Epithelial cell of proximal tubule (primary cell): ENCODE measurements at places on chromosomes 6 and 20.

DNA sequence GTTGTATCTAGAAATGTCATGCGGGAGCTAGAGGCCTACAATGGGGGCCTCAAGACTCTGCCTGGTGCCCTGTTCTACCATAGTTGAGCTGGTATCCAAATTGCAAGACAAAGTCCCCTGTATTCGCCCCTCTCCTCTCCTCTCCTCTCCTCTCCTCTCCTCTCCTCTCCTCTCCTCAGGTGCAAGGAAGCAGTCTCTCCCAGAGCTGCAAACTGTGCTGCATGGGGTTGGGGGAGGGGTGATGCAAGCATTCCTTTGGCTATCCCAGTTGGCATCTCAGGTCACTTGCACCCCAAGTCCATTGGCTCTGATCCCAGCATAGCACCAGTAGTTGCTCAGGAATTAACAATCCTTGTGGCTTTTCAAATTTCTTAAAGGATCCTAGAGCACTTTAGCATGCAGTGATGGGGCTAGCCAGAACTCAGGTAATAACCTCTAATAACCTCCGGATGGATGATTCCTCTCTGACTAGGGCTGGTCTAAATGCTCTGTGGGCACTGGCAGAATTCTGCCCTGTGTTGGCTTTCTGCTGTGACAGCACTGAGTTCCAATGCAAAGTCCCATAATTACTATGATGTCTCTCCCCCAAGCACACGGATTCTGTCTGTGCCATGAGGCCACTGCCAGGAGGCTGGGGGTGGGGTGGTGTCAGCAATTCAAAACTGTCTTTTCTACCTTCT, 35.3 kb downstream of the TAF11 start:
- no peak for DNase-seq

GRCh38 chr20:24911461-24911860, 37.6 kb upstream of the CST7 start:
- no peak for DNase-seq

GRCh38 chr20:38072898-38073297, 39.4 kb downstream of the RPRD1B start:
- no peak for DNase-seq

- DNase-seq, result no peak
Observed at GRCh38 chr6:166308033-166308768, at the start of gene PRR18. TSS of gene PRR18 (minus strand) at chr6:166308392. CDS start at chr6:166308142, 250 bp downstream.

- DNase-seq, result no peak
Observed at GRCh38 chr6:1229808-1230207, 82.1 kb upstream of the FOXQ1 start.

DNA sequence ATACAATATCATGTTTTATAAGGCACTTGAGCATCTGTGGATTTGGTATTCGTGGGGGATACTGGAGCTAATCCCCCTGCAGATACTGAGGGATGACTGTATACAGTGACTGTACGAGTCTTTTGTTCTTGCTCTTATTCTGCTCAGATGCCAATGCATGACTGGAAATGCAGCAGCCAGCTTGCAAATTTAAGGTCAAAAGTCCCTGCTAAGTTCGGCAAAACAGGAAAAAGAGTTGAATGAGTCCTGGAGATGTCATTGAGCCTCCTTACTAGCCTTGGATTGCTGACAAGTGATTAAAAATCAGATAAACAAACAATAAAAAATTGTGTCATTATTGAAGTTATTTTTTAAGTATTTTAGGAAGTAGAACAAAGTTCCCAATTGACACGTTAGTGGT, 599.3 kb upstream of the IMPG1 start:
- DNase-seq, result no peak

GRCh38 chr6:30447237-30447636, 42.1 kb upstream of the HLA-E start:
- no peak for DNase-seq

GRCh38 chr6:51578994-51579393, 508.4 kb downstream of the PKHD1 start:
- DNase-seq, result no peak

DNA sequence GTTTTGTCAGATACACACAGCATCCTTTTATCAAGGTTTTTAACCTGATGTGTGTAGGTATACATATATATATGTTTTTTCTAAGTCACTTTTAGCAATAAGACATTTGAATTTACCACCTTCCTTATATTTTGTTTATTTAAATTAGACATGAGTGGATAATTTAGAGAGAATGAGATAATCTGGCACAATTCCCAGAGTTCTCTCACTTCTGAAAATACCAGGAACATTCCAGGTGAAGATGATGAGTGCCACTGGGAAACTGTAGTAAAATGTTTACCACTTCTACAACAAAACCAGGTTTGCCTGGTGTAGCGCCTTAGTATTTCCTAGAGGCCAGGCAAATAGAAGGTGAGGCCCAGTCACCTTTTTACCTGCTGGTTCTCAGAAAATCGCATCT, 189.5 kb downstream of the TMEM242 start:
- no peak for DNase-seq

DNA sequence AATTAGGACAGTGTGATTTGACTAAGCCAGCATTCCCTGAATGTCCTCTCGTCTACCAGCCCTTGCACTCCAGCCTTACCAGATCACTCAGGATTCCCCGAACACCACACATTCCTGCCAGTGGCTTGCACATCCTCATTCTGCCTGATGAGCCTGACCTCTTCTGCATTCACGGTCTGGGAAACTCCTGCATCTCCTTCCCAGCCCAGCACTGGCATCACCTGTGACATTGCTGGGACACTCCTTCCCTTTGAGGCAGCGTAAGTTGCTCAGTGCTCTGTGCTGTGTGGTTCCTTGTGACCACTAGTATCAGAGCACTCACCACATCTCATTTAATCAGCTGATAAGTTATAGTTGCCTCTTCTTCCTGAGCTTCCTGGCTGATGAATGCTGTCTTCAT, 17.3 kb downstream of the NCOA7 start:
- DNase-seq, result no peak

GRCh38 chr20:34570859-34571306, 12.4 kb downstream of the MAP1LC3A start:
- no peak for DNase-seq

DNA sequence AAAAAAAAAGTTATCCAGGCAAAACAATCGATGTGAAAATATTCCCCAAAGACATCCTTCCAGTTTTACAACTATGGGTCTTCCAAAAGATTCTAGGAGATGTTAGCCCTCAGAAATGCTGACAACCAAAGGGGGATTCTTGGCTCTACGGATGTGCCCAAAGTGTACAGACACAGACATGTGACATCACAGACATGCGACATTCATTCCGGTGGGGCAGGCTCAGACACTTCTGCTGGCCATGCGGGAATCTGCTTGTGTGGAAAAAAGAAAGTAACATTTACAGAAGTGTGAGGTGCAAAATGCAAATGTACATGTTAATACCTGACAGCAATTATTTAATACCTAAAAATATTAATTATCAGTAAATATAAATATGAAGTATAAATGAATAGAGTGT, 268.6 kb downstream of the FOXC1 start:
- no peak for DNase-seq

DNA sequence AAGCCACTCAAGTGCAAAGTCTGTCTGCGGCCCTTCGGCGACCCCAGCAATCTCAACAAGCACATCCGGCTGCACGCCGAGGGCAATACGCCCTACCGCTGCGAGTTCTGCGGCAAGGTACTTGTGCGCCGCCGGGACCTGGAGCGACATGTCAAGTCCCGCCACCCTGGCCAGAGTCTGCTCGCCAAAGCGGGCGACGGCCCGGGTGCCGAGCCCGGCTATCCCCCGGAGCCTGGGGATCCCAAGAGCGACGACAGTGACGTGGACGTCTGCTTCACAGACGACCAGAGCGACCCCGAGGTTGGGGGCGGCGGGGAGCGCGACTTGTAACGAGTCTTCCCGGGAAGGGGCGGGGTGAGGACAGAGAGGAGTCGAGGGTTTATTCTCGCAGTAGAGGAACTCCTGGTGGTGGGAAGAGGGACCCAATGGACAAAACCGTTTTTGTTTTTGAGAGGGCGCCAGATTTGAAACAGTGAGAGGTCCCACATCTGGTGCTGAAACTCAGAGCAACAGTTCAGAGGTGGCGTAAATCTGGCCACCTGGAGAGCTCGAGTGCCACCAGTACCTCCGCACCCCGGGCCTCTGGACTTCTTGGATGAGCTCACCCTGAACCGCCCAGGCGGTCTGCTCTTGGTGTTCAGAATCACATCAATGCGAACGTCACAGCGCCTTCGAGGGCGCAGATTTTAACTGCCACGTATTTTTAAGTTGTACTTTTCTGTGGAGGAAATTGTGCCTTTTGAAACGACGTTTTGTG, 8.0 kb downstream of the PRDM13 start:
- DNase-seq, result no peak

DNA sequence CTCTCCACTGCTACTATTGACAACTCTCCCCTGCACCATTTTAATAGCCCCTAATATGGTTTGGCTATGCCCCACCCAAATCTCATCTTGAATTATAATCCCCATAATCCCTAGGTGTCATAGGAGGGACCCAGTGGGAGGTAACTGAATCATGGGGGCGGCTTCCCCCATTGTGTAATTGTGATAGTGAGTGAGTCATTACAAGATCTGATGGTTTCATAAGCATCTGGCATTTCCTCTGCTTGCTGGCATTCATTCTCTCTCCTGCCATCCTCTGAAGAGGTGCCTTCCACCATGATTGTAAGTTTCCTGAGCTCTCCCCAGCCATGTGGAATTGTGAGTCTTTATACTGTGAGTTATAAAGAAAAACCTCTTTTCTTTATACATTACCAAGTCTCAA, 74.1 kb upstream of the TCF21 start:
- DNase-seq, result peak; percentile 29

DNA sequence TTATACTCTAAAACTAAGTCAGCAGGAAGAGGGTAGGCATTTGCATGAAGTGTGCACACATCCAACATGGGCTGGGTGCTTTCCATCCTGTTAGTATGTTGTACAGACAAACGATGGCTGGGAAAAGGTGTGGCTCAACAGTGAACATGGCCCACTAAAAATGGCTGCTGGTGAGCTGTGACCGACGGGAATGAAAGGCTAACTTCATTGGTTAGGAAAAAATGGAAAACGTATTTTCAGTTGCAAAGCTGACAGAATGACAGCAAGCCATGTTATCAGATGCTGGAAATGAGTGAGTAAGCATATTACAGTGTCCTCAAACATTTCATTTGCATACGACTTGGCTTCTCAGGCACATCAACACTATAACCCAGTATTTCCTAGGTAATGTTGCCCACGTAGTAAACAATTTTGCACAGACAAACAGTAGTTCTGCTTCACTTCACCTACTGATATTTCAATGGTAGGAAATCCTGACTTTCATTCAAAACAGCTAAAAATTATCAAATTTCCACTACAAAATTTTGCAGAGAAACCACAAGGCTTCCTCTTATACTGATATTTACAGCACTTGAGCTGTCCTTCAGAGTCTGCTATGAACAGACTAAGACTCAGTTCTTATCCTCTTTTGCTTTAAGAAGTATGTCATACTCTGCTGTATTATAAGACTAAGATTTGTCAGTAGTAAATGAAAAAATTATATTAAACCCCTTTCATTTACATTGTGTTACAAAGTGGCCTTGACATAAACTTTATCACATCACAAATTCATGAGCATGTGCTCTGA, 98.9 kb downstream of the IRF4 start:
- no peak for DNase-seq

- no peak for DNase-seq
Observed at GRCh38 chr20:51542033-51542570, 417 bp downstream of the NFATC2 start.

DNA sequence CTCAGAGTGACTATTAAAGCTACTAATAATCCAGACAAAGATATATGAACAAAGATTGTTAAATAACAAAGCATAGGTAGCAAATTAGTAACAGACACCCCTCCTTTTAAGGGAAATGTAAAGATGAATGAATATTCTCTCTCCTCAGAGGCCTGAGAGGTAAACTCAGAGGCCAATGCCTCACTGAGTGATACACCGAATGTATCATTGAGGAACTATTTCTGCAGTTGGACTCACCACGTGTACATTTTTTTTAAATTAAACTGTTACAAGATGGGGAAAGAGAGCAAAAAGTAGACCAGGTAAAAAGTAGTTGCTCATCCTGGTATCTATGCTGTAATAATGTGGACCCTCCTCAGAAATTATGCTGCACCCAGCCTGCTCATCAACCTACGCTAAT, 72.3 kb upstream of the IPCEF1 start:
- DNase-seq, result no peak

DNA sequence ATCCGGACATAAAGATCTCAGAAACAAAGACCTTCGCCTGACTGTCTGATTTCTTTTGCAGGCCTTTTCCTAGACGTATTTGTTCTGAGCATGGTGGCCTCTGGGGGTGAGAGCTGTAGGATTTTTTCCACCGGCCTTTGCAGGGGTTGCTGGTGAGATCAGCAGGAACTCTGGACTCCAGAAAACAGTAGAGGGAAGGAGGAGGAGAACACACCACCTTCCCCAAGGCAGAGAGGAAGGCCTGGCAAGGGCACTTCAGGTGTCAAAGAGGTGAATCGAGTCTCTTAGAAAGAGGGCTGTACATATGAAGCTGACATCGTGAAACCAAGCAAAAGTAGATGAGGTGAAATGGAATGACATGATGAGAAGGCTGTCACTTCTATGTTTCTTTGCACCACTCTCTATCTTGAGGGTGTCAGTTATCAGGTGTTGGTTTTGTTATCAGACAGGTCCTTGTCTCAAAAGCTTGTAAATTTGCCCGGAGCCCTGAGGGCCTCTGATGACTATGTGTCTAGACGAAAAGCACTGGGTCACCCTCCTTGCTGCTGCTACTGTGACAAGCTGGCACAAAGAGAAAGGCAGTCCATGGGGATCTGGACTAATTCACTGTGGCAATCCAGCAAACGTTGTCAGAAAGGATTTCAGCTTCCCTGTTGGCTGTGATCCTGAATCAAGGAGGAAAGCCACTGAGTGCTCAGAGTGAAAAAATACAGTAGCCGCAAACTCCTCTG, 91.3 kb upstream of the MAP3K7 start:
- DNase-seq, result no peak

GRCh38 chr6:16903470-16903869, 142.2 kb upstream of the ATXN1 start:
- no peak for DNase-seq

GRCh38 chr6:154931711-154932424, 63.2 kb upstream of the TIAM2 start:
- peak; percentile 4 for DNase-seq

DNA sequence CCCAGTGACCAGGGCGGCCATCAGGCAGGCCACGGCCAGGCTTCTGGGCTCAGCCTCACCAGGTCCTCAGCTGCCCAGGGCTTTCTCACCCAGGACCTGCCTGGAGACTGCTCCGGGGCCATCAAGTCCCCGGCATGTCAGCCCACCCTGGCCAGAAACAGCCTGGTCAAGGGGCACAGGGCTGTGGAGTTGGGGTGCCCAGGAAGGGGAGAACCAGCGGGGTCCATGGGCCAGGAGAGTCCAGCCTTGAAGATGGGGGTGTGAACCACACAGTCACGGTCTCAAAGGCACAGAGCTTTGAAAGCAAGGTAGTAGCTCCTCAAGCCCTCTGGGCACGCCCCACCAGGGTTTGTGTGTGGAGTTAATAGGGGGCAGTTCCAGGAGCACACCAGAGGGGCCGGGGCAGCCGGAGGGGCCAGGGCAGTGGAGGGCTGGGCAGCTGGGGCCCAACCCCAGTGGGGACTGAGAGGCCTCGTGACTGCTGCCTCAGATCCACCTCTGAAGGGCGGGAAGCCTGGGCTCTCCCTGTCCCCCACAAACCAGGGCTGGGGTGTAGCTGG, 48.0 kb upstream of the BHLHE23 start:
- DNase-seq, result no peak

GRCh38 chr20:54525916-54526590, 50.7 kb downstream of the DOK5 start:
- DNase-seq, result no peak

GRCh38 chr6:31739639-31740396, at the start of gene MSH5:
TSS of gene MSH5 (plus strand) at chr6:31740005. CDS start at chr6:31740467, 462 bp downstream.
- peak; percentile 91 for DNase-seq

GRCh38 chr6:46632053-46632452, 20.6 kb downstream of the CYP39A1 start:
- no peak for DNase-seq

GRCh38 chr6:134925800-134926199, 24.1 kb downstream of the ALDH8A1 start:
- no peak for DNase-seq
